ENCODE measurements at places on chromosomes 11 and 22.

GRCh38 chr11:121448431-121448941 lies 3.6 kb upstream of the SORL1 start:
- DNase-seq, result no peak

- no peak for DNase-seq
Observed at GRCh38 chr11:124470561-124471227, 25.2 kb upstream of the OR8B8 start.

GRCh38 chr22:29397791-29398190 lies 9.4 kb upstream of the AP1B1 start:
- DNase-seq, result no peak

DNA sequence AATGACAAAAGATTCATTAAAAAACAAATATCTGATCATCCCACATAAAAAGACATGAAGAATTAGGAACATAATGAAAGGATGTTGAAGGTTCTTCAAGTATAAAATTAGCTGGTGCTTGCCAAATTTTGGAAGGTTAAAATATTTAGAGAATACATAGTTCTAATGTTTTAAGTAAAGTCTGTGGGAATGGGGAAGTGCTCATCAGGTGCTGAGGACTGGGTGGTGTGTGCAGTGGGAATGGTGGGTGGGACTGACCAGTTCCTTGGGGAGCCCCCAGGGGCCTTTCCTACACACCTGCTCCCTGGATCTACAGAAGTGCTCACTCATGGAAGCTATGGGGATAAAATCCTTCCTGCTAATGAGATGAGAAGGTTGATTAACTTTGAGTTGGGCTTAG lies 11.8 kb downstream of the LDLRAD3 start:
- DNase-seq, result no peak

GRCh38 chr11:120827820-120828219 lies 196.1 kb upstream of the TBCEL start:
- DNase-seq, result no peak

DNA sequence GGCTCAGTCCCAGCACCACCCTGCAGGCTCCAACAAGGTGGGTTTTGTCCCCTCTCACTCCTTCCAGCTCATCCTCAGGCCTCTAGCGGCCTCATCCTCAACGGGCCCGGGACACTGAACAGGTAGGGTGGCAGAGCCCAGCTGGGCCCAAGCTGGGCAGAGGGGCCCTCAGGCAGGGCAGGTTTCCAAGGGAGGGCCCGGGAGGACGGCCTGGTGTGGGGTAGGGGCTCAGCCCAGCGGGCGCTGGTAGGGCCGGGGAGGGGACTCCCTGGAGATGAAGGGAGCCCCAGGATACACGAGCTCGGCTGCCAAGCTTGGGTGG lies 2.5 kb upstream of the IFITM10 start:
- DNase-seq, result no peak

DNA sequence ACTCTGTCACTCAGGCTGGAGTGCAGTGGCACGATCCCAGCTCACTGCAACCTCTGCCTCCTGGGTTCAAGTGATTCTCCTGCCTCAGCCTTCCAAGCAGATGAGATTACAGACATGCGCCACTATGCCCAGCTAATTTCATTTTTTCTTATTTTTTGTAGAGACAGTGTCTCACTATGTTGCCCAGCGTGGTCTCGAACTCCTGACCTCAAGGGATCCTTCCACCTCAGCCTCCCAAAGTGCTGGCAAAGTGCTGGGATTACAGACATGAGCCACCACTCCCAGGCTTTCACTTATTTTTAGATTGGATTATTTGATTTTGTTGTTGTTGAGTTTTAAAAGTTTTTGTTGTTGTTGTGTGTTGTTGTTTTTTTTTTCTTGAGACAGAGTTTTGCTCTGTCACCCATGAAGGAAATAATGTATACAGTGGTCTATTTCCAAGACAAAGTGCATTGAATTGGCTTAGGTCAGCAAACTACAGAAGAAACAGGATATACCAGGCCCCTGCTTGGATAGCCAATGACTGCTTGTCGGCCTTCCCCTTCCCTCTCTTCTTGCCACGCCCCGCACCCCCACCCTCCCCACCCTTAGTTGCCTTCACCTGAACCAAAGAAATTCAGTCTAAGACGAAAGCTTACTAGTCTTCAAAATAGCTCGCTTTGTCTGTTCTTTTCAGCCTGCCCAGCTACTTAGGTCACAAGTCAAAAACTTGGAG lies 91.8 kb upstream of the CLDN5 start:
- no peak for DNase-seq

DNA sequence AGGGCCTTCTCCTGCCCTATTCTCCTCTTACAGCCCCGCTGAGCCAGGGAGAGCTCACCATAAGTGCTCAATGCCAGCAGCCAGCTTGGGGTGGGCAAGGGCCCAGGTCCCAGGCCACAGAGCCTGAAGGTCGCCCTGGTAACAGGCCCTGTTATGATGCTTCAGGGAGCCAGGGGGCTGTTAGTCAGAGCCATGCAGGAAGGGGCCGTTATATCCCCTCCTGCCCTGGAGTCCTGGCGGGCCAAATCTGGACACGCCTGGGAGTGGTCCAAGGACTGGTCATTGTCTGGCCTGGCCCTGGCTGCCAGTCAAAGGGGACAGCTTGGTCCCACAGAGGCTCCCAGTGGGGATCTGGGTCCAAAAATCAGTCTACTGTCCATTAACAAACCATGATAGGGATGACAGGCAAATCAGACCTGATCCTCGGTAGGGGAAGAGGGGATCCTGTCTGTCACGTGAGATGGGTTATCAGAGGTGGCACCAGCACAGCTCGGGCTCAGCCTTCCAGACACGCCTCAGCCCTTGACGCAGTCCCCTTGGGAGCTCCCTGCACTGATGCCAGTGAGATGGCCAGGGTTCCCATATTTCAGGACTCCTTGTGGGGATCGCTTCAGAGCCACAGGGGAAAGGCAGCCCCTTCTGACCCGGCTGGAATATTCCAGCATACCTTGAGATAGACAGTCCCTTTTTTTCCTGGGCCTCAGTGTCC lies 55.9 kb downstream of the LRRC32 start:
- no peak for DNase-seq

GRCh38 chr11:32821517-32821916 lies 8.2 kb upstream of the PRRG4 start:
- peak; percentile 5 for DNase-seq

DNA sequence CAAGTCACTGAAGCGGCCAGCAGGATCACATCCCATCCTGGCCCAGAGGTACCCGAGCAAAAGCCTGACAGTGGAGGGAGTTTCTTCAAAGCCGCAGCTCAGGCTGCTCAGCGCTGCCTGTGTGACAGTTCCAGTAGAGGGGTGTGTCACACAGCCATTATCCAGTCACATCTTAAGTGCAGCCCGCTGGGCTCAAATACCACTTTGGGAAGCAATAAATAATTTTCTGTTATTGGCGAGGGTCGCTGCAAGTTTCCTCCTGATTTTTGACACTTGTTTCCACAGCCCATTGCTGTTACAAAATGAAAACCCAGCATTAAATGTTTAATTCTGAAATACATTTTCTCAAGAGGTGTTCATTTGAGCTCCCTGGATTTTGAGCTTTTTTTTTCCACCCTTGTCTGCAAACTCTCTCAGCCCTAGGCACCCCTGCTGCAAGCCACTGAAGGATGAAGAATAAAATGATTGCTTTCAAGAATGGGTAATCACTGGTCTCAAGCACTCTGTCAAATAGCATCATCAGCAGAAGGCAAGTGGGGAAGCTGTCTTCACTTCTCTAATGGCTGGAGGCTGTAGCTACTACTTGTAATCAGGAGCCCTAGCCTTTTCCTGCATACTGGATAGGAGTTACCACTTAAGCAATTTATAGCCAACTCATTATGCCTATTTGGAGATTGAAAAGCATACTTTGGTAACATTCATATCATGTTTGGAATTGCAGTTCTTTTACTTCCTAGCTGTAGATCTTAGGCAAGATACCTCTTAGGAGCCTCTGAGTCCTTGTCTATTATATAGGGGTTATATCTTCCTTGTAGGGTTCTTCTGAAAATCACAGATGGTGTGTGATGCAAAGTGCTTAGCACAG lies 373.7 kb downstream of the METTL15 start:
- no peak for DNase-seq

DNA sequence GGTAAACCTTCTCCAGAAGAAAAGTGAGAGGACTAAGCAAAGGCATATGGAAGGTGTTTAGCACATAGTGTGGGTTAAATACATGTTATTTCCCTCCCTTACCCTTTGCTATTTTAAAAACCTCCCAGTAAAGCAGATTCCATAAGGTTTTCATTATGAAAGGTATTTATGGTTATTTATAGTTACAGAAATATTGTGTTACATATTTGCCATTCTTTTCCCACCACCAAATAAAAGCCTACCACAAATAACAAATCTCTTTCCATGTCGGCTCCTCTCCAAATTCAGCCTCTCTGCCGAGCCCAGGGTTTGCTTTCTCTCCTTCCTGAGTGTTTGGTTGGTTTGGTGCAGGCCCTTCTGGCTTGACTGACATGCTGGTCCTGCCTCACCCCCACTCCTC lies 64.4 kb downstream of the INSC start:
- peak; percentile 88 for DNase-seq

DNA sequence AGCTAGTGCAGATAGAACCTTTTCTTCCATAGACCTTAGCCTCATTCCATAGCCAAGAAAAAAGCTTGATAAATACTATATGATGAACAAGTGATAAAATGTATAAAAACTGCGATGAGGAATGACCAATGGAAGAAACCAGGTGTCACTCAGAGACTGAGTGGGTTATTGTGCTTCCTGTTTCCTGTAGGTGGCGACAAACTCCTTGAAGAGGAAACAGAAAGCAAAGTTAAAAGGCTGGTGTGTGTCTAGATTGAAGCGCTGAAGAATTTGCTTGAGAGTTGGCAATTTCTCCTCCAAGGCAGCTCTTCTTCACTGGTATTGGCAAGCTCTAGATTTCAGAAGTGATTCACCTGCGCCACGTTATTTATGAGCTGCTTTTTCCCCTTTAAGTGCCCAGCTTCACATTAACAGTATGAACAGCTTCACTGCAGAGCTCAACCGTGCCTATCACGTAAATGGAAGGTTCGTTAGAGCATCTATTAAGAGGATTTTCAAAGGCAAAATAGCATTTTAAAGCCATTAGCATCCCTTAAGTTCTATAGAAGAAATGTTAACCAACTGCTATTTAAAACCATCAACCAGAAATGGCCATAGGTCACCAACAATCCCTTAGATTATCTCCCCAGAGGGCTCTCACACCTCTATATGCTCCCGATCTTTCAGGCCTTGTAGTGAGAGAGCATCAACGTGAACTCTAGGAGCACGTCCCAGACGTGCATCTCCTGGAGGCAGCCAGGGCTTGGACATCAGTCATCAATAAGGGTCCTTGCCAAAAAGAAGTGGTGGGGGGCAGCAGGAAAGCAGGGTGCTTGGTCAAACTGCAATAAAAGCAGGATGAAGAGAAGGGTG lies 179.4 kb downstream of the CADM1 start:
- peak; percentile 77 for DNase-seq

GRCh38 chr11:66071381-66071801 lies 1.3 kb downstream of the PACS1 start:
- DNase-seq, result no peak

DNA sequence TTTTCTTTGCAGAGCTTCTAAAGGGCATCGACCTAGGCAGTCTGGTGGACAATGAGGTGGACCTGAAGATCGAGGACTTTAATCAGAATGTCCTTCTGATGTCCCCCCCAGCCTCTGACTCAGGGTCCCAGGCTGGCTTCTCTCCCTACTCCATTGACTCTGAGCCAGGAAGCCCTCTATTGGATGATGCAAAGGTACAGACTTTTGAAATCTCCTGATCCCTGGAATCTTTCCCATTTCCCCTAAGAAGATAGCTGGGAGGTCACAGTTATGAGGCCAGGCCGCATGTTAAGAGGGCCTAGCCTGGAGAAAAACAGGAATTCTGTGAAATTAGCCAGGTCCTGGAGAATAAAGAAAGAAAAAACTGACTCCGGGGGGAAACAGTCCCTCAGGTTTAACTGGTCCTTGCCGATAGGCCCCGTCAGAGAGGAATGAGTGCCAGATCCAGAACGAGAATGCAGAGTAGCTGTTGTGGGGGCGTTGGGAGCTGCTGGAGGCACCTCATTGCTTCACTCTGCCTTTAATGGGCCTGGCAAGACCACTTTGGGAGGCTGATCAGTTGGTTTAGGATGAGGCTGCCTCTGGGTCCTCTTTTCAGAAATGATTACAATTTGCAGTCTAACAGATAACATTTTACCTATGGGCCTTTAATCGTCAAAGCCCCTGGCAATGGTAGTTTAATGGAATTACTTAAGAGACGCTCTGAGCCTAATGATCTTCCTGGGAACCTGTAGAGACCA lies 39.2 kb downstream of the SHISA8 start:
- DNase-seq, result peak; percentile 14

- DNase-seq, result peak; percentile 21
Observed at GRCh38 chr11:7484645-7485044, 661 bp upstream of the OLFML1 start.
